Activated T-helper 2 cell treated with anti-CD3 and anti-CD28 coated beads, Interferon-gamma antibody, Interleukin-2, Interleukin-4, amounts not matched to agents 10 μg/mL and 5 μg/mL and 100 μg/mL, durations not matched to agents 14 hours and 24 hours and 36 hours (primary cell): ENCODE measurements at places on chromosomes 1 and 21.

DNA sequence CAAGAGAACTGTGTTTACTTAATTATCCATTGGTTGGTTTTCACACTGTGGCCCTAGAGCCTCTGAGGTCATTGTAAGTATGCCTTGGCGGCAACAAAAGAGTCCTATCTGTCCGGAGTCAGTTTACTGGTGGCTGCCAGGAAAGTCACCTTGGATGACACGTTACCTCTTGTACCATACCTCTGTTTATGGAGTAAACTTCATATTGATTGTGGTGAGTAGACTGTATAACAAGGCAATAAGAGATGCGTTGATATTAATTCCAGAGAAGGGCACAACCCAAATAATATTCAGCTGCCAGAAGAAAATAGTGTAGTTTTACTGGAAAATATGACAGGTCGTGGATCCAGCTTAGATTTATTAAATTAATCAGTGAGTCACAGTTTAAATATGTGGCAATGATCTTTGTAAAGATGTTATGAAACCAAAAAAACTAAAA lies 20.4 kb upstream of the KIF14 start:
- no peak for DNase-seq

DNA sequence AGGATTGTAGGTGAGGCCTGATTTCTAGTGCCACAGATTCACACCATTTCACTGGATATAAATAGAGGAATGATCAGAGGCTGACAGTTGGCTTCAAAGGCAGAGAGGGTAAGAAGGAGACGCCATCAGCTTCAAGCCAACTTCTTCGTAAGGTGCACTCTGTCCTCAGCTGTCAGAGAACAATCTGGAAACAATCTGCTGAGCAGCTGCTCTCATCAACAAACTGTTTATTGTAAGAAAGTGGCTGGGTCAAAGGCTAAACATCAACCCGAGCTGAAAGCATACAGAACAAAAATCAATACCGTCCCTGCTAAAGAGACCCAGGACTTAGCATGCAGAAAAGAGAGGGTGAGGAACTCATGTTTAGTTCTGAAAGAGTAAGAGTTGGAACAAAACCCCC lies 48.2 kb downstream of the HLCS start:
- DNase-seq: no peak

DNA sequence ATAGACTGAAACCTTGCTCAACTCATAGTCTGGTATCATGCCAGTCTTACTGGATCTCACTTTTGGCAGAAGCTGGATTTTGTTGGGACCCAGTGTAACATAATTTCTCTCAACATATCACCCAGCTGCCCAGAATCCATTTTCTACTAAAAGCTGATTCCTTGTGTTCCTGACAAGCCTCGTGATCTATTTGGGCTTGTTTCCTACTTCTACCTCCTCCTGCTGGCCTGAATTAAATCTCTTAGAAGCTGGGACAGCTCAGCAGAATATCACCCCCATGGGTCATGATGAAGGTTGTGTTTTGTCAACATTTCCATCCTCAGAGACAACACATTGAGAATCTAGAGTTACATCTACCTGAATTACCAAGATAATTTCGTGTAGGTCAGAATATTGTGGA lies 7.7 kb downstream of the GOLT1A start:
- DNase-seq: no peak

DNA sequence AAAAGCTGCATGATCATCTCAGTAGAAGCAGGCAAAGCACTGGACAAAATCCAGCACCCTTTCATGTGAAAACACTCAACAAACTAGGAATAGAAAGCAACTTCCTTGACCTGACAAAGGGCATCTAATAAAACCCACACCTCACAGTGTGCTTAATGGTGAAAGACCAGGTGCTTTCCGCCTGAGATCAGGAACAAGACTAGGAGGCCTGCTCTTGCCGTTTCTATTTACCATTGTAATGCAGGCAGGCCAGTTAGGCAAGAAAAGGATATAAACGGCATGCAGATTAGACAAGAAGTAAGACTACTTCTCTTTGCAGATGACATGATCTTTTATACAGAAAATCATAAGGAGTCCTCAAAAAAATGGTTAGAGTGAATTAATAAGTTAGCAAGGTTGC lies 37.2 kb downstream of the SLC37A1 start:
- no peak for DNase-seq

- DNase-seq: no peak
Measured at GRCh38 chr1:214259353-214259977, 21.5 kb upstream of the SMYD2 start.

GRCh38 chr1:119966020-119966419 lies 69.7 kb upstream of the ADAM30 start:
- no peak for DNase-seq
